ENCODE measurements at places on chromosomes 2 and 18. TPM values are rescaled to one million over a fixed set of nuclear protein-coding genes. Genes with fewer than 3 reads are reported as not detected.

GRCh38 chr2:15385184-15385583 lies 175.9 kb downstream of the NBAS start:
- no peak for ATAC-seq

DNA sequence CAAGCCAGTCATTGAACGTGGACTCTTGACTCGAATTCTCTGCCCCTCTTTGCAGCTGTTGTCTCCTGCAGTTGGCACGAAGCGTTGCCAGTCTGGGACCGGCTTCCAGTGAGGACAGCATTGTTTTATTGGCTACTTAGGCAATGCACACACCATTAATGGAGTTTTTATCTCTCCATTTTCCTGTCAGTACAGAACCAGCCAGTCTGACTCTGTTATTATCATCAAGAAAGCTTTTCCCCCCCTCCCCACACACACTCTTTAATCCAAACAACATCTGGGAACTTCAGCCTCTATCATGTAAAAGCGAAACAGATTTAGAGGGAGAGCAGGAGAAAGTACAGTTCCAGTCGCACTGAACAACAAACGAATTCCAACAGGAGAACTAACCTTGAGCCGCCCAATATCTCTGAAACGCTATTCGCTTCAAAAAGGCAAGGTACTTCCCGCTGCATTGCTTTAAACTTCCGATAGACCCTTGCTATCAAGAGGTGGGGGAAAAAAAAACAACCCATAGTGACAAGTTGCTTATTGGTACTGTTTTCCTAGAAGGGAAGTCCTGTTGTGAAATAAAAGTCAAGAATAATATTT lies 38.2 kb downstream of the ACVR1 start:
- no peak for ATAC-seq

Gene ONECUT2
- 0.12 TPM for total RNA-seq

DNA sequence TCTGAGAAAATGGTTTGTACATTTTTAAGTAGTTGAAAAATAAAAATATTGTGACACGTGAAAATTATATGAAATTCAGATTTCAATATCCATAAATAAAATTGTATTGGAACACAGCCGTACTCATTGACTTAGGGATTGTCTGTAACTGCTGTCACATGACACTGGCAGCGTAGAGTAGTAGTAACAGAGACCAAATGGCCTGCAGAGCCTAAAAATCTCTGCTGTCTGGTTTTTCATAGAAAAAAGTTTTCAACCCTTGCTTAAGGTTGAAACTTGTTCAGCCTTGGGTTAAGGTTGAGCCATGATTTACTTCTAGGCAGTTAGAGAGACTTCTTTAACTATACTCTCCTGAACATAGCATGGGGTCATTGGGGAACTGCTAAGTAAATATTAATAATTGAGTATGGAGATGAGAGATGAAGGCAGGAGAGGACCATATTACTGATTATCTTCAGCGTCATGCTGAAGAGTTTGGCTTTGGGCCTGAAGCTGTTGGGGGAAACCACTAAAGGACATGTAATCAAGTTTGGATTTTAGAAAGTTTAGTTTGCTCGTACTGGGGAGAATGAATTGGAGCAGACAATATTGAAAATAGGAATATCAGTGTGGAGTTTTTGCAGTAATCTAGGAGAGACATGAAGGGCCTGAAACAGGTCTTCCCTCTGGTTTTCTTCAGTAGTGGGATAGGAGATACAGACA lies 16.2 kb downstream of the EML4 start:
- no peak for ATAC-seq

- ATAC-seq: no peak
Measured at GRCh38 chr2:104375206-104375605, 478.7 kb upstream of the POU3F3 start.

Gene XIRP2
- total RNA-seq: 0.19 TPM

Gene LOXL3
- 8.1 TPM for total RNA-seq

GRCh38 chr18:54466248-54467005 lies 108.7 kb downstream of the C18orf54 start:
- ATAC-seq: no peak

DNA sequence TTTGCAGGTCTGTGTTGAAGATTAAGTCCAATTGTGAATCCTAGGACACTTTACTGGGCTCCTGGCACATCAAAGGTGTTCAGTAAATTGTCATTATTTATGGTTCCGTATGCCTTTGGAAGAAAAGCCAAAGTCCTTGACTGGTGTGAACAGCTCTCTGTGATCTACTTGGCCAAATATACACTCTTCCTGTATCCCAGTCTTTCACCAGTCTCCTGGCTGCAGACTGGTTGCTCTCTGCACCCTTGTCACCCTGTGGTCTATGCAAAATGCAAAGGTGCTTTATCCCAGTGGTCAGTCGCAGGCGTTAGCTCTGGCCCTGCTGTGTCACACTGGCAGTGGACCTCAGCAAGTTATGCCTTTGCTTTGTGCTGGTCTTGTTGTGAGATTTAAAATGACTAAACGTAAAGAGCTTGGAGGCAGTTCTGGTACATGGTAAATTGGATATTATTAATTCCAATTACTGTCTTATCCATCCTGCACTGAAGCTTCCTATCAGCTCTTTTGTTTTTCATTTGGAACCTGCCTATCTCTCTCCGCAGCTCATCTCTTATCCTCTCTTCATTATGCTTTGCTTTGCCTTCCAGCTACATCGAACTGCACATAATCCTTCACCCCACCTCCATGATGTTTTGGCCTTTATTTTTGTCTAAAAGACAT lies 83.1 kb downstream of the MYO1B start:
- ATAC-seq: no peak

GRCh38 chr2:104371087-104371781 lies 482.7 kb upstream of the POU3F3 start:
- ATAC-seq: no peak

GRCh38 chr2:40384714-40385113 lies 67.2 kb downstream of the SLC8A1 start:
- no peak for ATAC-seq

DNA sequence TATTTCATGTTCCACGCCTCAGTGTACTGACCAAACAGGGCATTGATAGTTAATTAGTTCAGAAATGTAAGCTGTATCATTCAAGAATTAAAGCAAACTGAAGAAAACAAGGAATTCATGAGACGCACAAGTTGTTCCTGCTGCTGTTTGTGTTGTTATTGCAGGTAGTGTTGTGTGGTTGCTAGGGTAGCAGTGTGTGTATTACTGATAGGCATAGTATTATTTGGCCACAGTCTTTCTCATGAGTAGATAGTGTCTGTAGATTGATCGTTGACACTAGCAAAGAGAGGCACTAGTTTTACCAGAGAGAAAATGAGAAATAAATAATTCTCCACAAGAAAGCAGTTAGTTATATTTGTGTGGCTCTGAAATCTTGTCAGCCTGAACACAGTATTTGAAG lies 548.6 kb downstream of the LRP1B start:
- ATAC-seq: no peak

DNA sequence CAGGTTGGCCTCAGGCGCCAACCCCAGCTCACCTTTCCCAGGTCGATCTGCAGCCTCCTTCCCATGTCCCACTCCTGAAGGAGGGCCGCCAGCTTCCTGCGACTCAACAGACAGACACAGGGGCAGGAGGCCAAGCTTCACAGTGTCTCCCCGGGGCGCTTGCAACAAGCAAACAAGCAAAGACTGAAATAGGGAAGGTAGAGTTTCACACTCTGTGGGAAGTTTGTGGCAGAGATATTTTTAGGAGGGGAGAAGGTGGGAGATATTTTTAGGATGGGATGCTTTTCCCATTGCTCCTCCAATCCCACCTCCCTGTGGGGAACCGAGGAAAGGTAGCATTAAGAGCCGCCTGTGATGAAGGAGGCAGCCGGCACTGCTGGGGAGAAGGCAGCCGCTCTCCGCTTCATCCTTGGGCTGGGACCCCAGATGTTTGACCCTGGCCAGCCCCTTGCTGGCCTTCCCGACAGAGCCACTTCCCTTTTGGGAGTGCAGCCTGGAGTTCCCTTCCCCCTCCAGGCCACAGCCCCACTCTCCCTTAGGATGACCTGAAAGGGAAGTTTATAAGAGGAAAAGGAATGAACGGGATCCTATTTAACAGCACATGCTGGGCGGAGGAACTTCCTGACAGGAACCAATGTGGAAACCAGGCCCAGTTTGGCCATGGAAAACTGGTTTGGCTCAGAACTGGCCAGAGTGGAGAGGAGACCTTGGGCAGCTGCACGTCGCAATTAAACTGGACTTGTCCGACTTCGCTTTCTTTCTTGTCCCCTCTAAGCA lies 142.2 kb upstream of the SMAD2 start:
- ATAC-seq: peak; percentile 48

GRCh38 chr18:8800876-8801262 lies 95.5 kb downstream of the MTCL1 start:
- ATAC-seq: peak; percentile 24

GRCh38 chr2:45736757-45737704 lies 85.6 kb downstream of the PRKCE start:
- no peak for ATAC-seq

DNA sequence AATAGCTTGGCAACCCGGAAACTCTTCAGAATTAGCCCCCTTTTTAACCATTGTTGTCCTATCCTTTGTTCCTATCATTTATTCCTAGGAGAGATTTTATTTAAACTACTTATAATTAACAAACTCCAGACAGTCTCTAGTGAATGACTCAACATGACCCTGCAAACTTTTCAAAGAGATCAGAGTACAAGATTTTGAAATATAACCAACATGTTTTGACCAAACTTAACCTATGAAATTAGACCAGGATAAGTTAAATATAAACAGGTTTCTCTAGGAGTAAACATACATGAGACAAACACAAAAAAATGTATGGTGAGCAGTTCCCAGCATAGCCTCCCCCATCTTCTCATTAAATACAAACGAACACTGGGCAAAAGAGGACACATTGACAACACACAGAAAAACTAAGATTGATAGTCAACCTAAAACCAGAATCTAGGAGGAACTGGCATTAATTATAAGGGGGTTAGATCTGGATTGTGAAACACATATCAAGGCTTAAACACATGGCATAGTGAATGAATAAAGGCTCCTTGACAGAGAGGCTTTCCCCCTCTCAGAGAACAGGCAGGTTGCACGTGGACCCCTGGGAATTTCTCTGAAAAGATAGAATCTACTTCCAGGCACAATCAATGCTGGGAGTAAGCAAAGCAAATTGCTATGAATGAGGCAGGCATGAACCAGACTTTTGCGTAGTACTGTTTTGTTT lies 284.1 kb downstream of the IRS1 start:
- ATAC-seq: no peak

GRCh38 chr2:226742347-226742746 lies 57.3 kb downstream of the IRS1 start:
- ATAC-seq: peak; percentile 71

Gene CFAP210
- not detected for total RNA-seq
